Activated CD8-positive, alpha-beta T cell treated with anti-CD3 and anti-CD28 coated beads, Interleukin-2, amount 10 ng/mL, durations not matched to agents 7 days and 5 days (primary cell): ENCODE measurements at places on chromosomes 5 and 9. TPM values are rescaled to one million over a fixed set of nuclear protein-coding genes. Genes with fewer than 3 reads are reported as not detected.

- DNase-seq: no peak
Measured at GRCh38 chr5:66628561-66628960, 32.4 kb downstream of the MAST4 start.

DNA sequence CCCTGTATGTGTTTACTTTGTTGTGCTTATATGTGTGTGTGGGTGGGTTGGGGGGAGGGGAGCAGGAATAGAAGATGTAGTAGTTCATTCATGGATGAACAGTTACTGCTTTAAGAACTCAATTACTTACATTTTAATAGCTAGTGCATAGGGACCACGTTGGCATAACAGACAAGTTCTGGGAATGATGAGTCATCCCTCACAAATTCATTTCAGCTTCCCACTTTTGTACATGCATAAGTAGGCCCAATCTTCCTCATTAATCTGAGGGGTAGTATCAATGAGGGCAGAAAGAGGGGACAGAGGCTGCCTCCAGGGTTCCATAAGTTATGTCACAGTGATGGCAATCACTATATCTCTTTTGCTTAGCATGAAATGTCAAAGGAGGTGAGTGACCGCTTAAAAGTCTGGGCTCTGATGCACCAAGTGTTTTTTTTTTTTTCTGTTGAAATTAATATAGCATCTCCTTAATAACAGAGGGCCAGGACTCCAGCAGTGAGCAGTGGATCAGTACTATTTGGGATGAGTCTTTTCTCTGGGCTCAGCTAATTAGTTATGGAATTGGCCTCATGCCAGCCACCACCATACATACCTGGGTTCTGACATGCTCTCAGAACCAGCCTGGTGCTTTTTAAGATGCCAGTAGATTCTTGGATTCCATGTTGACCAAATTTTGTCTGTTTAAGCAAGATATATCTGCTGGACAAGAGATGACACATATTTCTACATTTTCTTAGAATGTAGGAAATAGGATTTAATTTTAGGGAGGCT, 37.1 kb downstream of the PRDM6 start:
- DNase-seq: no peak

The NREP gene
- total RNA-seq: 19.7 TPM

- no peak for DNase-seq
Measured at GRCh38 chr5:150642567-150642927, 2.1 kb downstream of the SYNPO start.

GRCh38 chr5:160240350-160240749, 11.0 kb downstream of the FABP6 start:
- DNase-seq: no peak

DNA sequence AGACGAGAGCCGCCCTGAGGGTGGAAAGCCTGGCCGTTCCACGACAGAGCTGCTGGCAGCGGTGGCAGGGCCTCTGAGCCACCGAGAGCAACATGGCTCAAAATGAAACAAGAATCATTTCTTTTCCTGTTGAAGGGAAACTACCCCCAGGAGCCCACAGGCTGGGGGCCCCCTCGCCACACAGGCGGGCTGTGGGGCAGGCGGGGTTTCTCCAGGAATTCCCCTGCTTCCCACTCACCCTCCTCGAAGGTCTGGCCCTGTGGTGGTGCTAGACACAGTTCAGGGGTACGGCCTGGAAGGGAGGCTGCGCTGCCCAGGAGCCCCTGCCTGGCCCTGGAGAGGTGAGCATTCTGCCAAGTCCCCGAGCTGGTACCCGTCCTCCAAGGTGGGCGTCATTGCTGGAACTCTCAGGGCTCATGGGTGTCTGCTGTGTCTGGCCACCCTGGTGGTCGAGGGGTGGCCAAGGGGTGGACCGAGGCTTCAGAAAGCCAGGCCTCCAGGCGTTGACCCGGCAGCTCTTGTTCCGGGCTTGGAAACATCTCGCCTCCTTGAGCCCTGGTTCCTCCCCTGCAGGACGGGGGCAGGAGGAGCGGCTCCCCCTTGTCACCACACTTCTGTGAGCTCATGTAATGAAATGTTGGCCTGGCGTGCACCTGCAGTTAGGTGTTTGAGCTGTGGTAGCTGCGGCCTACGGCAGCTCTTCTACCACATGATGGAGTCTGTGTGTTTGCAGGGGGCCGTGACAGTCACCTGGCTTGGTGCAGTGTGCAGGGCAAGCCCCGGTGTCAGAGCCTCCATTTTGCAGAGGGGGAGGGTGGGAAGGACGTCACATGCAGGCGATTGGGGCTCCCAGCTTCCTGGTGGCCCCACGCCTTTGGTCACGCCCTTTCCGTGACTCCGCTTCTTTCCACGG, 65.3 kb downstream of the RXRA start:
- peak; percentile 80 for DNase-seq

DNA sequence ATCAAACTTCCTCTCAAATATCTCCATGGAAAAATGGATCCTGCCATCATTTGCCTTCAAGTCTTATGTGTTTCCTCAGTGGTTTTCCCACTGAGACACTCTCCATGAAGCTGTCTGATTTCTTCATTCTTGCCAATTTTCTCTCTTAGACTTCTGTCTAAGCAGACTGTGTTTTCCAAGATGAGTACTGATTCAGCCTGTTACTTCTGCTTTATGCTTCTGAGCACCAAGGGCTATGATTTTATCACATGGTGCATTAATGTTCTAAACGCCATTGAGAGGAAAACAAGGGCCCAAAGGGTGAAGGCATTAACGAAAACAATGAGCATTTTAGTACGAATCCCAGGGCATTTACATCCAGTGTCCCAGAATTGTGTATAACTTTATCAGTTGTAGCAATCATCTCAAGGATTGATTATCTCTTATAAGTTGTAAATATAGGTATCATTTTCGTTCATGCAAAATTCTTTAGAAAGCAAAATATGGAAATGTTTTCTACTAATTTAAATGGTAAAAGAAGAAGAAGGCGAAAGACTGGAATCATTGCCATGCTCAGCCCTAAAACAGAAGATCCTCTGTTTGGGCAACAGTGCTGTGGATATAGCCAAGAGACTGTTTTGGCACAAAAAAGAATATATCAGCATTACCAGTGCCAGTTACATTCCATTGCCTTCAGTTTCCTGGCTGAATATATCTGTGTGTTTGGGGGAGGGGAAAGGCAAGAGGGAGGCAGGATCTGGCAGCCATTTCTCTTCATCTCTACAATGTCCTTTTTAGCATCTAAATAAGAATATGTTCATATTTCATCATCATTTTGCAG, 537.6 kb downstream of the ANXA1 start:
- no peak for DNase-seq

The CDKN2B gene
- 3.1 TPM for total RNA-seq
